ENCODE measurements at places on chromosomes 12 and 14. TPM values are rescaled to one million over a fixed set of nuclear protein-coding genes. Genes with fewer than 3 reads are reported as not detected.

- DNase-seq: no peak
Measured at GRCh38 chr14:74545386-74545785, 51.8 kb downstream of the ISCA2 start.

DNA sequence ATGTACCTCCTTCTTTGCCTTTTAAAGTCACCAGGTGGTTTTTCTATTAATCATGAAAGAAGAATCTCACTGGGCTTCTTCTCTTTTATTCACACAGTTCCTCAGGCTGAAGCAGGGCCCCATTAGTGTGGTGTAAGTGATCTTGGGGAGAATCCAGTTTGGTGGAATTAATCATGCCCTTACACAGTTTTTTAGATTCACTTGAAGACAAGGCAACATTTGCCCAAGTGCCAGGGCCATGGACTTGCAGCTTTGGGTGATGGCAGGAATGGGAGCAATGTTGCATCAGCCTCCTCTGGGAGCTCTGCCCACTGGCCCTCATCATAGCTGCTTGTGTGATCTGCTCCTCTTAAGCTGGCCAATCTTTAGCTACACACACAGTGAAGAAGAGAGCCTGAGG, 33.8 kb downstream of the KCNK10 start:
- DNase-seq: peak; percentile 2

DNA sequence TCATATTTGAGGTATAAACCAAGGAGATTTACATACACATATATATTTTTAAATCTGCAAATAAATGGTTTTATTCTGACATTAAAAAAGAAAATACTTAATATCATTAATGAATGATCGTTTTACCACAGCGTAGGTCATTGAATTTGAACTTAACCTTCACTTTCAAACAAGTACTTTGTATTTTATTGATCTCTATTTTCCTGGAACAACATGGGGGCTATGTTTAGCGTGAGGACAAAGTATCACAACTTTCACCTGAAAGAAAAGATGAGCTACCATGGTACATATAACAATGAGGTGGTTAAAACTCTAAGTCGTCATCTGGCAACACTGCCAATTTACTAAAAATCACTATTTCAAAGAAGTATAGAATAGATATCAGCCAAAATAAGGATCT, 6.0 kb downstream of the GYS2 start:
- no peak for DNase-seq

NAA30 gene
- total RNA-seq: 19.1 TPM

DNA sequence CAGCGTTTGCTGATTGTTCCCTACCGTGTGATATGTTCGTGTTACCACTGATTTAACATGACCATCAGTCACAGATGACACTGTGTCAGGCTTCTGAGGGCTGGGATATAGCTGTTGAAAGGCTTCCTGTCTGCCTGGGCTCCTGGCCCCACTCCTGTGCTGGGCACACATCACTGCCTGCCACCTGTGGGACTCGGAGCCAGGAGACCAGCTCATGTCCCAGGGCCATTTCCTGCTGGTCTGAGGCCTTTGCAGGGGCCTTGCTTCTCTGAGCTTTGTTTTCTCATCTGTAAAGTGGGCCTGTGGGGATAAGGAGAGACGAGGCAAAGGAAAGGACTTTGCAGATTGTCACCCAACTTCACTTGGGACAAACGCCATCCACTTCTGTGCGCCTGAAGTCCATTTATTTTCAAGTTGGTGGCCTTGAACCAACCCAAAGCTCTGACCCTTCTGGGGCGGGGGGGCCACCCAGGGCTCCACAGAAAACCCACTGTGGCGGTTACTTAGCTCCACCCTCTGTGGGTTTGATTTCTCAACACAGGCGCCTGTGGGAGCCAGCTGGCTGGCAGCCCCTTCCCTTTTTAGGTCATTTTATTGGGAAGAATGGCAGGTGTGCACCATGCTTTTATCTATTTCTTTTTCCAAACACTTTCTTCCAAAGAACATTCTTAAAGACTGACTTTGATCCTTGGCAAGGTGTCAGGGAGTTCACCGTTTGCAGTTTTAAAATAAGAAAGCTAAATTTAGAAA, 54.1 kb downstream of the BEGAIN start:
- DNase-seq: peak; percentile 83

DNA sequence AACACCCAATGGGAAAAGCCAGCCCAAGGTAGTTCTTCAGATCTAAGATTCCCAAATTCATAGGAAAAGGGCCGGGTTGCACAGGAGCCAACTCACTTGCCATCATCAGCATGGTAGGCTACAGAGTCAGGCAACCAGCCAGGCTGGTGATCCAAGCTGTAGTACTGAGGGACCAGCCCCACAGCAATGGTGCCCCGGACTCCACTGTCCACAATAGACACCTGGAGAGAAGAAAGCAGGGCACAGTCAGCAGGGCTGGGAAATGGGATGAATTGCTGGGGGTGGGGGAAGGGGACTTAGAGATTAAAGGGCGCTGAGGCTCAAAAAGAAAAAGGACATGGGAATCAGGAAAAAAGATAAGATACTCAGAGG, 4.2 kb downstream of the SPRYD3 start:
- DNase-seq: no peak

NGB gene
- not detected for total RNA-seq

DNA sequence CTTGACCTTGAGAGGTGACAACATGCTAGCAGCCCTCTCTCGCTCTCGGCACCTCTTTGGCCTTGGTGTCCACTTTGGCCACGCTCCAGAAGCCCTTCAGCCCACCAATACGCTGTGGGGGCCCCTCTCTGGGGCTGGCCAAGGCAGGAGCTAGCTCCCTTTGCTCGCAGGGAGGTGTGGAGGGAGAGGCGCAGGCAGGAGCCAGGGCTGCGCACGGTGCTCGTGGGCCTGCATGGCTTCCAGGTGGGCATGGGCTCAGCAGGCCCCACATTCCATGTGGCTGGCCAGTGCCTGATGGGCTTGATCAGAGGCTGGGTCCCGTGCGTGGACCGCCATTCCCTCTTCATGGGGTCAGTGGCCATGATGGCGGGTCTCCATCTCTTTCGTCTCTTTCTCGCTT, 1237.0 kb upstream of the USP15 start:
- no peak for DNase-seq

GRCh38 chr12:109033239-109034196, 12.7 kb upstream of the SVOP start:
- DNase-seq: no peak

OR6C1 gene
- not detected for total RNA-seq

AMDHD1 gene
- 1.5 TPM for total RNA-seq

NANOG gene
- total RNA-seq: not detected

DNA sequence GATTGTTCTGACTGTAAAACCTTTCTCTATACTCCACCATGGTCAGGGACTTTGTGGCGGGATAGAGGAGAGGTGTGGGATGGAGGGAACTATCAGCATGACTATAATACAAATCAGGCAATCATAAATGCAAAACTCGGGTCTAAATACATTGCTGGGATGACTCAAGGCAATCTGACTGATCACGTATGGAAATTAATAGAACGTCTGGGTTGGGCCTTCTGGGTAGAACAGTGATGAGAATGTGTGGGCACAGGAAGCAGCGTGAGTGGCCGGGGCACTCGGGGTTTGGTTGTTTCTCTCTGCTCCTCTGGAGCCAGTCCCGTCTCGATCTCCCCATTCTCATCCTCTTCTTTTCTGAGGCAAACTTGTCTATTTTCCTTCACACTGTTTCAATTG, 485.8 kb downstream of the VRK1 start:
- no peak for DNase-seq

GRCh38 chr12:43028826-43029225, 439.3 kb upstream of the PRICKLE1 start:
- DNase-seq: peak; percentile 60

- DNase-seq: no peak
Measured at GRCh38 chr12:125382926-125383325, 317.7 kb downstream of the AACS start.

GRCh38 chr14:90848944-90849731, 32.9 kb upstream of the TTC7B start:
- DNase-seq: peak; percentile 46

DNA sequence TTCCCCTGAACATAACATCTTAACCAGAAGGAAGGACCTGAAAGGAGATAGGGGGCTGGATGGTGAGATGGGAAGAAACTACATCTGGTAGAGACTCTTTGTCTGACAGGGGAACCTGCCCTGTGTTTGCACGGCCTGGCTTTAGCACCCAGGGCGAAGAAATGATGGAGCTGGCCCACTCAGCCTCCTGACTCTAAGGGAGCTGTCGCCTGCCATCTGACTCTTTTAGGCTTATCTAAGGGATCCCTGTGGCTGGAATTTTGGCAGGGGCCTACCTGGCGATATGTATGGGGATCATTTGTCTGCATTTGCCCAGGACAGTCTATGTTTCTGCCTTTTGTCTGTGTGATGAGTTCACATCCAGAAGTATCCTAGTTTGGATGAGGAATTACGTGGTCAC, 15.6 kb upstream of the CACNA2D4 start:
- no peak for DNase-seq

- DNase-seq: no peak
Measured at GRCh38 chr14:75605916-75606315, 27.5 kb downstream of the FLVCR2 start.

DNA sequence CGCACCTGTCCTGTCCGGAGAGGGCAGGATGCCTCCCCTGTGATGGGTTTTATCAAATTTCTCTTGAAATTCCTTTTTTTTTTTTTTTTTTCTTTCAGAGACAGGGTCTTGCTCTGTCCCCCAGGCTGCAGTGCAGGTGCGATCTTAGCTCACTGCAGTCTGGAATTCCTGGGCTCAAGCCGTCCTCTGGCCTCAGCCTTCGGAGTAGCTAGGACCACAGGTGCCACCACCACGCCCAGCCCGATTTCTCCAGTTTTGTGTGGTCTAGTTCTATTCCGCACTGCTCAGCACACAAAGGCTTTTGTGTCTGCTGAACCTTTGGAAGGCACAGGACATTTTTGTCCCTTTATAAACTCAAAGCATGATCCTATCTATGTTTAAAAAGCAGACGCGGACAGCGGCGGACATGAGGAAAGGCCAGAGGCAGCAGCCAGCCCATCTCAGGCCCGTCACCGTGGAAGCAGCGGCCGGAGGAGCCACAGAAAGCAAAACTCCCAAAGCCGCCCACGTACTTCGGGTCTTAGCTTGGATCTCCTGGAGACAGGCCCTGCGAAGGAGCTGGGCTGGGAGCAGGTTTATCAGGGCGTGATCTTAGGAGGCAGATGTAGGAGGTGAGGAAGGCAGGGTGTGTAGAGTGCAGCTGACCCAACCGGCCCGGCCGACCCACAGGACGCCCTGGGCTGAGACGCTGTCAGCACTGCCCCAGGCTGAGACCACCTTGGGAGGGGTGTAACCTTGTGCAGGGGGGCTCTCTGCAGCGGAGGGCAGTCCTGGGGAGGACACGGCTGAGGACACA, 30.9 kb upstream of the FBRSL1 start:
- DNase-seq: no peak

DNA sequence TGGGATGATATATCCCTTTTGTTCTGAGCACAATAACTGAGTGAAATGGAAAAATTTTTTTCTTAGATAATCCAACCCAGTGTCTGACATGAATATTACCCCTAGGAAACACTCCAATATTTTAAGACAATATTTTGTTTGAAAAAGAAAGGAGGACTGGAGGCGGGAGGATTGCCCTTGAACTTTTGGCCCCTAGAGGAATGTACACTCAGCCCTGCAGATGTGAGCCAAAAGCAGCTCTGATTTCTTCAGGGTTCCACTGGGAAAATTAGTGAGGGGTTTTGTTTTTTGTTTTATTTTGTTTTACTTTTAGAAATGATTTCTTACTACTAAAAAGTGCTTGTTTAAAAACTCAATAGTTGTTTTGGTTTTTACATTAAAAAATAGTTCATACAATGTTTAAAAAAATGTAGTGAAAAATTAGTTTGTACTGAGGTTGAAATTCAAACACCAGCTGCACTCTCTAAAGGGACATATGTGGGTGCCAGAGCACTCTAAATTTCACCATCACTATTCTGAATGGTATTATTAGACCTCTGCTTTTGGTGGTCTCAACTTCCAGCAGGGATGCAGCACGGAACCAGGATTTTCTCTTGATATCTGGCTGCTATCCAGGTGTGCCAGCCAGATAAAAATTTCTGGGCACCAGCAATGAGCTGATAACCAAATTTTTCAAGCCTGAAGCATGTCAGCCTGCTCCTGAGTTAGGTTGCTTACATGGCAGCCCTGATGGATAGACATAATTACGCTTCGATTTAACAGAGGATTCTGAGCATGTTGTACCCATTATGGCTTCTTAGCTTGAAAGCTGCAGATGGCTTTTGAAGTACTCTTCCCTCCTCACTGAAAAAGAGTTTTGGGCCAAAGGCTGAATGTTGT, 141.9 kb downstream of the ANO6 start:
- no peak for DNase-seq

- DNase-seq: peak; percentile 95
Measured at GRCh38 chr12:116358893-116359761, 81.6 kb upstream of the MED13L start.

DNA sequence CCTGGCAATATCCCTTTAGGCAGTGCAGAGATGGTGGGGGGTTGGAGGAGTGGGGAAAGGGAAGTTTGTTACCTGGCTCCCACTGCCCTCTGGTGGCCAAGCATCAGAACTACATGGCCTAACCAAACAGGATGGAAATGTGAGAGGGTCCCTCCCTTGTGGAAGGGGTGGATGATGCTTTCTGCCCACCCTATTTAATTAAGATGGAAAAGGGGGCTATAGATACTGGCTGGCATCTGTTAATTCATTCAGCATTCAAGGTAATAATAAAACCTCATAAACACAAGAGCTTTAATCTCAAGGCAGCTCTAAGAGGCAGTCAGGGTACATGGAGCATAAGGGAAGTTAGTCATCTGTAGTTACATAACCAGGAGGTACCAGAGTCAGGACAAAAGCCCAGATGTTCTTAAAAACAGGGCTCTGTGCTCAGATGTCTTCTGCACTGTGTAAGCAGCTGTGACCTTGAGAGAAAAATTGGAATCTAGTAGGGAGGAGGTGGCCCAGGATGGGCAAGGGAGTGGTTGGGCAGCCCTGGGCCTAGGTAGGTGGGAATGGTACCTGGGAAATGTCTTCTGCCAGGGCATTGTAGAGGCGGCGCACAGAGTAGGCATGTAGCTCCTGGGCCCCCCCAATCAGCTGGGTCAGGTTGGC, 4.6 kb downstream of the AP1G2 start:
- DNase-seq: peak; percentile 35

DNA sequence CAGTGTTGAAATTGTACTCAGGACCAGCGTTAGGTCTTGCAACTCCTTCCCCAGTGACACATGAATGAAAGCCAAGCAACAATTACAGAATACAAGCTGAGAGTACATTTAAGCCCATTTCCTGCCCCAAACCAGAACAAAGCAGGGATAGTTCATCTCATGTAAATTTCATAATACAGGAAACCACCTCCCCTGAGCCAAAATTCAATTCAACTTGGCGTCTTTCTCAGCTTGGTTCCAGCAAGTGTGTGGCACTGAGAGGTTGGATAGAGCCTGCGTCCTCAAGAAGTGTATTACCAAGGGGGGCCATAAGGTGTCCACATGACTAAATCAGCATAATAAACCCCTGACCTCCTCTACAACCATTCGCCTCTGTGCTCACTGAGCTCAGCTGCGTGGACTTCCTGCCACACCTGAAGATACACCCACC, 278.9 kb upstream of the CRY1 start:
- DNase-seq: peak; percentile 18

GRCh38 chr14:101206556-101206955, 303.0 kb upstream of the RTL1 start:
- no peak for DNase-seq
